ENCODE measurements at places on chromosomes 16 and 17.

- no peak for DNase-seq
Observed at GRCh38 chr17:39781861-39782213, 44.1 kb downstream of the GRB7 start.

DNA sequence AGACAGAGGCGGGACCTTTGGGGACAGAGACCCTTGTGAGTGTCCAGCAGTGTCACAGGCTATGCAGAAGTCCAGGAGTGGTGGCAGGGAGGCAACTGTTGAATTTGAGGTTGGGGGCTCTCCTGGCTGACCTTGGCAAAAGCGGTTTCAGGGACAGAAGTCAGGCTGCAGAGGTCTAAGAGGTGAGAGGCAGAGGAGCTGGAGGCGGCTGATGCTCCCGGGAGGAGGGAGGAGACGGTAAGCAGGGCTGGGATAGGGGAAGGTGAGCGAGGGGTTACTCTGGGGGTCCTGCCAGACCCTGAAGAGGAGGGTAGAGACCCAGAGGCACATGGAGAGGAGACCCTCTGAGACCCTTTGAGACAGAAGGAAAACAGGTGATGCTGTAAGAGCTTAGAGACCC, 5.2 kb downstream of the EPOP start:
- no peak for DNase-seq

DNA sequence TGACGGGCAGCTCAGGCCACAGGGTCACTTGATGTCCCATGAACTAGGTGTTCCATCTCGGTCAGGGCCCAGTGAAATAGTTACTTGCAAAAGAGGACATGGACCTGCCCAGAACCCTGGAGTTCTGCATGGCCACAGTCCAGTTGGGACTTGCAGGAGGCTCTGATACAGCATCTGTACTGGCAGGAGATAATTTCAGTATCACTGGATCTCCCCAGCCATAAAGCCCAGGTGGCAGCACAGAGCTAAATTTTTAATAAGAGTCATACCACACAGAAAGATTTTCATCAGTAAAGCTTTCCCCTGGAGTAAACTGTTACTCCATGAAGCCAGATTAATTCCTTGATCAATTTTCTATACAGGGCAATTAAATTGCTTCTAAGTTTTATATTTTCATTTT, 18.0 kb upstream of the SLC16A5 start:
- DNase-seq, result no peak

DNA sequence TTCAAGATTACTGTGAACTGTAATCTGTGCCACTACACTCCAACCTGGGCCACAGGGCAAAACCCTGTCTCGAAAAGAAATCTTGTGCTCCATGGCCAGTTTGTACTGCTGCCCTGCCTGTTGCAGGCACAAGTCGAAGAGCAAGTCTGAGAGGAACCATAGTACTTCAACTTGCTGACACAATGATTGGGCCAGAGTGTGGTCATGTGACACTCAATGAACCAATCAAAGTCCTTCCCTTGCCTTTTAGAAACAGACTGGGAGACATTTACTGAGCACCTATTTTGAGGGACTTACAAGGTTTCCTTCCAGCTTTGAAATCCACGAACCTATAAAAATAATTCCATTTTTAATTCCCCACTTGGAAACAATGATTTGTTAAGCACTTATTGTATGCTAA, 39.8 kb upstream of the TMC5 start:
- DNase-seq, result no peak

GRCh38 chr16:57166951-57167350, 18.9 kb downstream of the PSME3IP1 start:
- DNase-seq, result no peak

GRCh38 chr17:83025636-83026280, 53.7 kb upstream of the METRNL start:
- DNase-seq, result no peak

- DNase-seq, result no peak
Observed at GRCh38 chr16:24611310-24611709, 71.9 kb downstream of the RBBP6 start.

- no peak for DNase-seq
Observed at GRCh38 chr16:53085369-53085843, 30.6 kb downstream of the CHD9 start.

DNA sequence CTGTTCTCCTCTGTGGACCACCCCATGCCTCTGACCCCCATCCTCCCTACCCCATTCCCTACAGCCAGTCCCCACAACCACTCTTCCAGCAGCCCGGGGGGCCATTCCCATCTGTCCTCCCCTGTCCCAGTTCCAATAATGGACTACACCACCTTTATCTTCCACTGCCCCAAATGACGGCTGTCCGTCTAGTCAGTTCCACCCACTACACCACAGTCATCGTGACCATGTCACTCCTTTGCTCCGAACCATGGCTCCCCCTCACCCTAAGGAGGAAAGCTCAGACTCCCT, 15.3 kb downstream of the PDP2 start:
- DNase-seq, result no peak

GRCh38 chr16:75486014-75486675, 9.1 kb downstream of the CHST6 start:
- DNase-seq, result no peak

DNA sequence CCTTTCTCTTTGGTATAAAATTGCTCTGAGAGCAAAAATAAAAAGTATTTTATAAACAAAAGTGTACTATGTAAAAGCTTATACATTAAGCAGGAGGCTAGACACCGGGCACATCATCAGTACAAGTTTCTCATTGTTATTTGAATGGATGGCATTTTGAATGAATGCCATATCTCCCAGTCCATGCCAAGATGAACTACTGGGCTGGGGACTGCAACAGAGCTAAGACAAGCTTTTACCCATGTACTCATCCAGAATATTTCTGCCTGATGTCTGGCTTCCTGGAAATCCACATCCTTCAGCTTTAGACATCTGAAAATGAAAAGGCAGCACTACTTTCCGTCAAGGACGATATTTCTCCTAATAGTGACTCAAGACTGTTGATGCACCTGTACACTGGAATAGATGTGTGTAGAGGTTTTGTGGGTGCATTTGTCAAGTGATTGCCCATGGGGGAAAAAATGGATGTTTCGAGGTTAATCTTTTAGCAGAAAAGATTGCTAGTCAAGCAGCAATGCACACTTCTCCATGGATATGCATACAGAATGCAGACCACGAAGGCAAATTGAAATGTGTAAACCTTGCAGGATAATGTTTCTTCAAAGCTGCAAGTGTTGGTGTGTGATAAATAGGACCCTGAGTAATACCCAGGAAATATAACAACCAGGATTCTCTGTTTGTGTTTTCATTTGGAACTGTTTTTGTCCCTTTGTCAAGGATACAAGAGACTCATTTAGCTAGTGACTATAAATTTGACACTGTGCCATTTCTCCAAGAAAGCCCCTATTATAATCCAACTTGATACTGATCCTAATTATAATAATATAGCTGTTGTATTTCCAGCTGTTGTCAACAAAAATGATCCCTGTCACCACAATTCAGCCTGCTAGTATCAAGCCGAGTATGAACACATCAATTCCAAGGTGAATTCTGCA, 173.8 kb downstream of the CDH8 start:
- no peak for DNase-seq

DNA sequence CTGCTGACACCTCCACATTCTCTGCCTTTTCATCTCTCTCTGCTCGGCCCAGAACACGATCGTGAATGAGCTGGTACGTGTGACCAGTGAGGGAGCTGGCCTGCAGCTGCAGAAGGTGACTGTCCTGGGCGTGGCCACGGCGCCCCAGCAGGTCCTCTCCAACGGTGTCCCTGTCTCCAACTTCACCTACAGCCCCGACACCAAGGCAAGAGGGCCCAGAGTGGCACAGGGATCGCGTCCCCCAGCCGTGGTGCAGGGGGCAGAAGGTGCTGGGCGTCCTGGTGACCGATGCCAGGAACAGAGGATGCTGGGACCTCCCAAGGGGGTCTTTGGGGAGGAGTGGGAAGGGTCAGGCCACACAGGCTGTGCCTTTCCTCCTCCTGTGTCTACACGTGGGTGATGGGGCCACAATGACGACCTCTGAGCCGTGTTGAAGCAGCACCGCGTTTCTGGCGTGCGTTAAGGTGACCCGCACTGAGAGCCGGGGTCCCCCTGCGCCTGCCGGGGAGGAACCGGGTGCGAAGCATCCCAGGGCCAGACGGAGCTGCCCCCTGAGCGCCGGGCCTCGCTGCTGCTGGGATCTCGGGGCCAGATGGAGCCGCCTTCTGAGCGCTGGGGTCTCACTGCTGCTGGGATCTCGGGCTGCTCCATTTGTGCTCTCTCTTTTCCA, 17.4 kb downstream of the GAA start:
- DNase-seq, result no peak

GRCh38 chr16:77225182-77225581, 26.0 kb downstream of the SYCE1L start:
- DNase-seq, result no peak
